Activated T-cell treated with anti-CD3 and anti-CD28 coated beads for 48 hours (primary cell): ENCODE measurements at places on chromosomes 3 and 15.

- no peak for DNase-seq
These were observed 1.6 kb upstream of the SORD start for GRCh38 chr15:45021348-45021747.

DNA sequence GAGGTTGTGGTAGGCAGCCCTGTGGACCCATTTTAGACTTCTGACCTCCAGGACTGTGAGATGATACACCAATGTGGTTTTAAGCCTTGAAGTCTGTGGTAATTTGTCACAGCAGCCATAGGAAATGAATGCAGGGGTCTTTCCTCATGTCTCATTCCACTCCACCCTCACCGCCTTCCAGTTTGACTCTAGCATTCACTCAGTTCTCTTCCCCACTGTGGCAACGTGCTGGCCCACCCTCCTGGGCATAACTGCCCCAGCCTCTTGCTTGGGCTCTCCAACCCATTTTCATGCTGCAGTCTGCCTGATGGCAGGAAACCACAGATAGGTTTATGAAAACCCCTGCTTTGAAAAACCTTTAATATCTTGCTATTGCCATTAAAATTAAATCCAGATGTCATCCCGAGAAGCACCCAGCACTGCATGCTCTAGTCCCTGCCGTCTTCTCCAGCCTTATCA, 7.3 kb upstream of the TRNT1 start:
- DNase-seq, result peak; percentile 24

GRCh38 chr15:99283717-99284116, 32.4 kb downstream of the LRRC28 start:
- no peak for DNase-seq

GRCh38 chr3:71958533-71958932, 173.6 kb upstream of the PROK2 start:
- no peak for DNase-seq

GRCh38 chr3:26962492-26963360, 340.2 kb downstream of the LRRC3B start:
- DNase-seq, result no peak

- DNase-seq, result no peak
These were observed 40.2 kb downstream of the TRANK1 start for GRCh38 chr3:36904641-36905040.

DNA sequence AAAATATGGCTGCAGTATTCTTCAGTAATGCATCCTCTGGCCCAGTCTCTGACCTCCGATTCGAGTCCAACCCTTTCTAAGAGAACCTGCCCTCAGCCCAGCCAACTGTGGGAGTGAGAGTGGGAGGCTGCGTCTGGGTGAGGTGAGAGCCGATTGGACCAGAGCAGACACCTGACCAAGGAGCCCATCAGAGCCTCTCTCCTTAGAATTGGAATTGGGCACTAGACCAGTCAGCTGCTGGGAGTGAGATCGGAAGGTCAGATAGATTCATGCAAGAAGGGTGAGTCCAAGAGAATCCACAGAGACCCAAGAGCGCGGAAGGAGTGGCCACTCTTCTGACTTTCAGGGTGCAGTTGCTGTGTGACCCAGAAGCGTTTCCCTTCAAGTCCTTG, 10.2 kb downstream of the RASL12 start:
- DNase-seq, result no peak
